ENCODE measurements at places on chromosomes 1 and 21.

- DNase-seq: no peak
These were observed 3.9 kb downstream of the HES4 start for GRCh38 chr1:995665-996633.

GRCh38 chr21:16644685-16645084 lies 868.2 kb upstream of the CXADR start:
- no peak for DNase-seq

- DNase-seq: peak; percentile 69
These were observed 654 bp upstream of the ARHGEF2 start for GRCh38 chr1:155978973-155979429.

DNA sequence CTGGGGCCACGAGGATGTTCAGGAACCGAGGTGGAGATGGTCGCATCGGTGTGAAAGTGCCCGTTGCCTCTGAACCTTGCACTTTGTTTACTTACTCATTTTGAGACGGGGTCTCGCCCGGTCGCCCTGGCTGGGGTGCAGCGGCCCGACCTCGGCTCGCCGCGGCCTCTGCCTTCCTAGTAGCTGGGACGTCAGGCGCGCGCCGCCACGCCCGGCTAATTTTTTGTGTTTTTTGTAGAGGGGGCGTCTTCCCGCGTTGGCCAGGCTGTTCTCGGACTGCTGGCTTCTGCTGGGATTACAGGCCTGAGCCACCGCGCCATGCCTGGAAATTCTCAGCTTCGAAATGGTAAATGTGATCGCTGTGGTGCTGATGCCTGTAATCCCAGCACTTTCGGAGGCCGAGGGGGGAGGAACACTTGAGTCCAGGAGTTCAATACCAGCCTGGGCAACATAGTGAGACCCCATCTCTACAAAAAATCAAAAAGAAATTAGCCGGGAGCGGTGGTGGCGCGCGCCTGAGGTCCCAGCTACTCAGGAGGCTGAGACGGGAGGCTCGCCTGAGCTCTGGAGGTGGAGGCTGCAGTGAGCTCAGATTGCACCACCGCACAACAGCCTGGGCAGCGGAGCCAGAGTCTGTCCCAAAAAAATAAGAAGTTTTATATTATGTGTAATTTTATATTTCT lies 684 bp upstream of the MRPL20 start:
- DNase-seq: peak; percentile 63

DNA sequence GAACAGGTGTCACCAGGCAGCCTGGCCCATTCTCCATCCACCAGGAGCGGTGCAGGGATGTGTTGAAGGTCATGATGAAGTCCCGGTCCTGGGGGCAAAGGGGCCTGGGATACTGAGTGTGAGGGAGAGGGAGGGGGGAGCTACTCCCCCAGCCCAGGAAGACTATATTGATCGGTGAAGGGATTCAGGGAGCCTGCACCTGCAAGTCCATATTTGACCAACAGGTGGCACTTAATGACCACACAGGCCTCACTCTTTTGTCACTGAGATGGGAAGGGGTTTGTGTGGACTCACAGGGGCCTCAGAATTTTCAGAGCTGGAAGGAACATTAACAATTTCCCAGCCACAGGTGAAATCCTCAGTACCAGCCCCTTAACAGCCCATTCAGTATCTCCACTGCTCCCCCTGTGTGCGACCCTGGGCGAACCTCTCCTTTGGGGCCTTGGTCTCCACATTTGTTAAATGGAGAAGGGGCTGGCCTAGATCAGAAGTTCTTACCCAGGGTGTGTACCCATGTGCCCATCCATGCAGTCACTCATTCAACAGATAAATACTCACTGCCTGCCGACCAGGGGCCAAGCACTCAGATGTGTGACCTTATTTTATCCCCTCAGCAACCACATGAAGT lies 55.6 kb downstream of the NKAIN1 start:
- peak; percentile 56 for DNase-seq

- no peak for DNase-seq
These were observed 4.8 kb downstream of the ATP6V1G3 start for GRCh38 chr1:198535631-198536030.

- DNase-seq: no peak
These were observed 79.6 kb upstream of the ZC3H12A start for GRCh38 chr1:37394574-37395464.

- DNase-seq: no peak
These were observed 10.2 kb downstream of the UBIAD1 start for GRCh38 chr1:11283151-11283550.

DNA sequence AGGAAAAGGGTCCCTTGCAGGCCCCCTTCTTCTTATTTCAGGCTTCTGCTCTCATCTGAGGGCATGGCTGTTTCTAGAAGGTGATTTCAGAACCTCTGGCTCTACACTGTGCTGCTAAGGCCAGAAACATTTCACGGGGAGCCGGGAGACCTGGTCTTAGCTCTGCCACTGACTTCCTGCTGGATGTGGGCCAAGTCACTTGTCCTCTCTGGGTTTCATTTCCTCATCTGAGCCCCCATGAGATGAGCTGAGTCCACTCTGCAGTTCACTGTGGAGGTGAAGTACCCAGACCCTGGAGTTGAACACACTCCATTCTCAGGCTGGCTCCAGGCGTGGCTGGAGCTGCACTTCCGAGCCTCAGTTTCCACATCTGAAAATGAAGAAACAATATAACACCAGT lies 2.1 kb downstream of the PADI1 start:
- DNase-seq: peak; percentile 78

DNA sequence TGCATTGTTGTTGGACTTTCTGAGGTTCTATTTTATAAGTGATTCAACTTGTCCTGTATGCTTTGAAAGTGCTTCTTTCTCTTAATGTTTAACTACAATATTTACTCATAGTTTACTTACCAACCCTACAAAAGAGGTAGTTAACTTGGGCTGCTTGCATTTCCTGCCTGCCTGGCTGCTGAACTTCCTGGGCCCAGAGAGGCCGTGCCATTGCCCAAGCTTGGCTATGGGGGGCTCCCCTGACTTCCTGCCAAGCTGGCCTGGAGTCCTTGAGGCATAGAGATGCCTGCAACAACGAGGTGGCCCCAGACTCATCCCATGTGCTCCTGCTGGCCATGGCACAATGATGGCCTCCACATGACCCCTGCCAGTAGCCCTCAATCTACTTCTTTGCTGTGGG lies 361.6 kb upstream of the PLD5 start:
- DNase-seq: no peak

DNA sequence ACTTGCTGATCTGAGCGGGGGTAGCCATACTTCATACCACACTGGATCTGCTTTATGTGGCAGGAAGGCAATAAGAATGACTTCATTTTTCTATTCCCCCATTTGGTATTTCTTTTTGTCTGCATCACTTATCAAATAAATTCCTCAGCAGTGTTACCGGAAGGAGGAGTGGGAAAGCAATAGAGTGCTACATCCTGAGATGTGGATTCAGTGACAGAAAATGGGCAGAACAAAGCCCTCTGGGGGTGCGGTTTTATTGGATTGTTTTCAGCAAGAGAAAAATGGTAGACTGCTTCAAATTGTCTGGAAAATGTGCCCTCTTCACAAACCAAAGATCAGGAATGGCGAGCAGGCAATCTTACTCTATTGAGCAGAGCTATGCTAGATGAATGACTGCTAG lies 751.9 kb upstream of the NEGR1 start:
- no peak for DNase-seq

DNA sequence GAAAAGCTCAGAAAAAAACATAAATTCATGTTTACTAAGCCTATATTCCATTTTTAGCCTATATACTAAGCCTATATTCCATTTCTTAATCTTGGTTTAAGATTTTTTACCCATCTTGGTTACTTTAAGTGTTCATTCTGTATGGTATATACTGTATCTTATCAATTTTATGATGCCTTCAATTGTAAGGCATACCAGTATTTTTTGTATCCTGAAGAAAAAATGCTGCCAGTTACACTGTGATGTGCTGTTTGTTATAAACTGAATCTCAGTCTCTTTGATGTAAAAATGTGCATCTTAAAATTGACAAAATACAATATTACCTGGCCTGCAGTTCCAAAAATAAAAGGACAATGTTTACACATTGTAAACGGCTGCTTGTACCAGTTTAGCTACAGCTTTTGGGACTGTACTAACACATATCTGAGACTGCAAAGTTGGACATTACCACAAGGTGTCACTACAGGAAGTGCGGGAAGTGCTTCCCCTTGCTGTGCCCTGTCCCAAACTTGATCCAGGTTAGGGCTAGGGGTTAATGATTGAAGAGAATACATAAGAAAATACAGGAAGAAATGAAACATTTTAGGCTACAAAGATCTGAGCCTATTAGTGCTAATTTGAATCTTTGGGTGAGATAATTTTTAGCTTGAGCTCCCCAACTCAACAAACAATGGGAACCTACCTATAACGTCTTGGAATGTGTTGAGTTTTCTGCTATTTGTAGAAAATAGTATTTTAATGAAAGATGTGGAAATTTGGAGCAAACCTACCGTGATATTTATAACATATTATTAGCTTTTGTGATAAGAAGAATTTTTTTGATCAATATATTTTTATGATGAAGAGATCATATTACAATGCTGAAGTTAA lies 108.9 kb downstream of the LBR start:
- DNase-seq: peak; percentile 57

- DNase-seq: no peak
These were observed 110.4 kb upstream of the MAGI3 start for GRCh38 chr1:113279776-113280391.

GRCh38 chr1:97745912-97746311 lies 174.9 kb downstream of the DPYD start:
- no peak for DNase-seq

DNA sequence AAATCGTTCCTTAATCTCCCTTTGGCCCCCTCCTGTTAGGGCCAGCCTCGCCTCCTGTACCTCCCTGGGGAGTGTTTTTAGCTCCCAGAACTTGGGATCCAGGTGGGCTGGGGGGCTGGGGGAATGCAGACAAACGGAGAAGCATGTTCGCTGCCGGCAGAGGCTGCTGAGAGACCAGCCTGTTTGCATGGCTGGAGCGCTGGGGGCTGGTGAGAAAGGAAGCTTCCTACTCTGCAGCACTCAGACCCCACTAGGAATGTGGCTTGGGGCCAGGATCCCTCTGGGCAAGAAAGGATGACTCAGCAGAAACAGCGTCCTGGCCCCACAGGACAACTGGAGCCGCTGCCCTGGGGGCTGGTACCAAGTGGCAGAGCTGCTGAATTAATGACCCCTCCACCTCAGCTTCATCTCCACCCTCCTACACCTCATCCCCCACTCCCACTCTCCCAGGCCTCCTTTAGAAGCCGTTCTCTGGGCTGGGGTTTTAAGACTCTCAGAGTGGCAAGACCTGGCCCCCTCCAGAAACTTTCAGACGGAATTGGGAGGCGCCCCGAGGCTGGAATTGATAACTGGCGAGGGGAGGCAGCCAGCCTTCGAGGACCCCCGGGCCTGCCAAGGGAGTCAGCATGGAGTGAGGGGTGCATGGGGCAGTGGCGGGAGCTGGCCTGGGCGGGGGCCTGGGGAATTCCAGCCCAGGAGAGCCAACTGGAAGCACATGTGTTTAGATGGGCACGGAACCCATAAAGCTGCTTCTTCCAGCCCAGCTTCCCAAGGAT lies 28.5 kb upstream of the EPS8L3 start:
- DNase-seq: no peak

GRCh38 chr1:162757476-162757875 lies 33.0 kb upstream of the HSD17B7 start:
- DNase-seq: no peak

- DNase-seq: no peak
These were observed 142.1 kb downstream of the DPYD start for GRCh38 chr1:97778718-97779117.

DNA sequence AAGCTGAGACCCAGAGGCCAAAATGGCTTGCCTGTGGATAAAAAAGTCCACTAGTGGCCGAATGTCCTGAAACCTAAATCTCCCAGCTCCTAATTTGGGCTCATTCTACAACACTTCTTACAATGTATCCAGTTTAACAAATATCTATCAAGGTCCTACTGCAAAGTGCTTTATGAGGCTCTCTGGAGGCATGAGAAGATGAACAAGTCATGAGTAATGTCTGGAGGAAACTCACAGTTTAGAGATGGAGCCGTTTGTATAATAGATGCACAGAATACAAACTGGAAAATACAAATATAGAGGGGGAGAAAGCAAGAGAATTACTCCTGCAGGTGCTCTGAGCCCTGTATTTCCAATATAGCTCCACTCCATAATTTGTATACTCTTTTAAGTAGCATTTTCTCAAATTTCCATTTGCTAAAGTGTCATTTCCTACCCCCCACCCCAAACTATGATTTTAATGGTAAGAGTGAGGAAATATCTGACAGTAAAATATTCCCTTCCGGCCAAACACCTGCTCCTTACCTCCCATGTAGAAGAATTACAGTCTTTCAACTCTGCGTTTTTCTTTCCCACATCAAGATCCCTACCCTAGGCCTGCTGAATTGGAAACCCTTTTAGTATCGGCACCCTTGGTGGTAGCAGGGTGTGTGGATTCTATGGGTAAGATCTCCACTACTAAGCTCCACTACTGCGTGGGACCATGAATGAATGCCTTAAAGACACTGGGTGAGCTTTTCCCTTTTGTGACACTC lies 3.3 kb upstream of the ADAMTS5 start:
- DNase-seq: no peak

DNA sequence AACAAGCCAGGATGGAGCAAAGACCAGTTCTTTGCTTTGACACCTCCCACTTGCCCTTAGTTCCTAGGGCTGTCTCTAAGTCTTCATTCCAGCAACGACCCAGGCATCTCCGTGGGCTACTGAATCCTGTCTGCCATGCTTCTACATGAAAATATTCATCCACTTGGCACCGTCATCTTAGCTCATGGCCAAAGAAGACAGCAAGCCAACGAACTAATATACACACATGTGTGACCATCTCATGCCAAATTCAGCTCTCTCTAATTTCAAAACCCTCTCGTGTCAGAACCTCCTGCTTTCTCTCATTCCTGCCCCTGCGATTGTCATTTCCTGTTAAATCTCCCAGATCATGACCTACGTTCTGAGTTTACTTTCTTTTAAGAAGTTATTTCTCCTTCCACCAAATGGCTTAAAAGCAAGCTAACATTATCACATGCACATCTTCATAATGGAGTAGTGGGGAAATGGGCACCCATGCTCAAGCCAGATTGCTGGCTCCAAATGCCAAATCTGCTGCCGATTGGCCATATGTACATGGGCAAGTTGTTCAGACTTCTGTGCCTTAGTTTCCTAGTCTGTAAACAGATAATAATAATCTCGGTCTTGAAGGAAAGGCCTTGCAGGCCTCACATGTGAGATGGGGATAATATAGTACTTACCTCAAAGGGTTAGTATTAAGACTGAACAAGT lies 373.4 kb downstream of the USH2A start:
- DNase-seq: no peak

DNA sequence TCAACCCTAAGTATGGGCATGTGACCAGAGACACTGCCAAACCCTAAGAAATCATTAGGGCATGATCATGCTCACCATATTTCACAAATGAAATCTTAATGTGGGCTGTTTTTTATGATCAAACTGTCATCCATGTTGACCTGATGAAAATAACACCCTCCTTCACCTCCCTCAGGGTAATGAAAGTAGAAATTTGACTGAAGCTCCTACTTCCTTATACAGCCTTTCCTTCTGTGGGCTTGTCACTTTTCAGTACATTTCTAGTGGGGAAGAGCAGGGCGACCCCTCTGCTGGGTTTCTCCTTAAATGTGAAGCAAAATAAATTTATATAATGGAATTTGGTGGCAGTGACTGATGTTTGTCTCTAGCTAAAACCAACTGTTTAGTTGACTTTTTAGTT lies 25.9 kb downstream of the IVNS1ABP start:
- no peak for DNase-seq

- DNase-seq: no peak
These were observed 1.3 kb downstream of the SLC2A1 start for GRCh38 chr1:42957229-42957879.
